Adipocyte (in vitro differentiated cells): ENCODE measurements at places on chromosomes 7 and 10.
A peak's percentile ranks its signal among the peaks of the same experiment; 100 is the strongest.

DNA sequence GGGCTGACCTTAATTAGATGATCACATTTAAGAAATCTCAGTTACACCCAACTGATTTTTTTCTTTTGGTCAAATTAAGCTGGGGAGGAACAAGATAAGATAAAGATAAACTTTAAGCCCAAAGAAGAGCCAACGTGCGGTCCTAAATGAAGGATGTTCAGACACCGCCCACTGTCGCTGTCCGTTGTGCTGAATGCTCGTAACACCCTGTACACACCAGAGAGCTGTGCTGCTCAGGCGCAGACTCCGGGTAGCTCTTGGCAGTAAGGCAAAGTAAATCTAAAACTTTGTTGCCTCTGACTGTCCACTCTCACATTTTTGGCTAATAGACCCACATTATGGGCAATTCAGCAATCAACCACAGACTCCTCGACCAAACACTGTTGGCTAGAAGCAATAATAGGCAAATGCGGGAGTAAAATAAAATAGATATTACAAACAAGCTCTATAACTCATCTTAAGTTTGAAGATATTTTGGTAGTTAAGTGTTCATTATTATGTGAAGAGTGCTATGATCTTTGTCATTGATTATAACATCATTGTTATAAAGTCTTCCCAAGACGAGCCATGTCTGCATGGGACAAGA, 57.1 kb downstream of the PLPP4 start:
- peak; percentile 42 for DNase-seq

- DNase-seq = no peak
Measured at GRCh38 chr7:7701527-7701926, 16.9 kb downstream of the RPA3 start.

DNA sequence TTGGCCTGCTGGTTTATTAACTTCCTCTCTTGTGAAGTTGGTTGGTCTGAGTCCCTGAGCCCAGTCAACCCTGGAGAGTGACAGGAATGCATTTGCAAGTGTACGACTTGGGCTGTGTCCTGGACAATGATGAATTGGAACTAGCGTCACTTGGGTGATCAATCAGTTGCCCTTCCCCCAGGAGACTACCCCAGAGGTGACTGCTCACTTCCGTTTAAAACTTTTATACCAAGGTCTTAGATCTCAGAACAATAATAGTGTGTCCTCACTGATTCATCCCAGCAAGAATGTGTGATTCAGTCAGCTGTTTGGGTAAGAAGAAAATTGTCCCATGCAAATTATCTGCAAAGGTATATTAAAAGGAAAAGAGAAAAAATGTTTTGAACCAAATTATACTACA, 102.9 kb upstream of the ARMC3 start:
- DNase-seq = peak; percentile 23

DNA sequence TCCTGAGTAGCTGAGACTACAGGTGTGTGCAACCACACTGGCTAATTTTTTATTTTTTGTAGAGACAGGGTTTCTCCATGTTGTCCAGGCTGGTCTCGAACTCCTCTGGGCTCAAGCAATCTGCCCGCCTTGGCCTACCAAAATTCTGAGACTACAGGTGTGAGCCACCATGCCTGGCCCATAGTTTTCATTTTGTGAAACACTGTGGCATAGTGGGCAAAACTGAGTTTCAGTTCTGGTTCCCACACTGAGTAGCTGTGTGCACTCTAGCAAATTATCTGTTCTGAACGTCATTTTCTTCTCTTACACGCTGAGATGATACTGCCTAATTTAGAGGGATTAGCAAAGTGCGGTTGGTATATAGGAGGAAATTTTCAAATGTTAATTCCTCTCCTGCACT, 13.5 kb downstream of the ATP5MK start:
- DNase-seq = no peak

GRCh38 chr10:16854623-16855022, 37.4 kb upstream of the RSU1 start:
- DNase-seq = no peak

GRCh38 chr7:132137681-132138080, 438.6 kb downstream of the PLXNA4 start:
- no peak for DNase-seq

GRCh38 chr7:33422825-33423645, 293.7 kb downstream of the BBS9 start:
- DNase-seq = no peak

DNA sequence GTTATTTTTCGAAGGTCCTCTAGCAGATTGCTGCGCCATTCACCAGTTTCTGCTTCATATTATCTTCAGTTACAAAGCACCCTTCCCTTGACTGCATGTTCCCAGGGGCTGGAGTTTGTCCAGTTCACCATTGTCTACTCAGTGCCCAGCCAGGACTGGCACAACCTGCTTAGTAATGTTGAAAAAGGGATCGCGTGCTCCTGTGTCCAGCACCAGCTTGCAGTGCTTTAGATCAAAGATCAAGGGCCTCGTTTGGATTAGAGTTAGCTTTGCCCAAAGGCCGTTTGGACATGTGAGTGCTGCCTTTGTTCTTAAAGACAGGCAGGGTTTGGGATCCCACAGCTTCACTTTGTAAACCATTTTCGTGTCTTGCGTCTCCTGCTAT, 867 bp downstream of the ATP6V0E2 start:
- DNase-seq = no peak

- peak; percentile 22 for DNase-seq
Measured at GRCh38 chr10:115945701-115946445, 327.1 kb downstream of the GFRA1 start.

GRCh38 chr7:64307254-64308015, 6.3 kb upstream of the ZNF736 start:
- peak; percentile 66 for DNase-seq

DNA sequence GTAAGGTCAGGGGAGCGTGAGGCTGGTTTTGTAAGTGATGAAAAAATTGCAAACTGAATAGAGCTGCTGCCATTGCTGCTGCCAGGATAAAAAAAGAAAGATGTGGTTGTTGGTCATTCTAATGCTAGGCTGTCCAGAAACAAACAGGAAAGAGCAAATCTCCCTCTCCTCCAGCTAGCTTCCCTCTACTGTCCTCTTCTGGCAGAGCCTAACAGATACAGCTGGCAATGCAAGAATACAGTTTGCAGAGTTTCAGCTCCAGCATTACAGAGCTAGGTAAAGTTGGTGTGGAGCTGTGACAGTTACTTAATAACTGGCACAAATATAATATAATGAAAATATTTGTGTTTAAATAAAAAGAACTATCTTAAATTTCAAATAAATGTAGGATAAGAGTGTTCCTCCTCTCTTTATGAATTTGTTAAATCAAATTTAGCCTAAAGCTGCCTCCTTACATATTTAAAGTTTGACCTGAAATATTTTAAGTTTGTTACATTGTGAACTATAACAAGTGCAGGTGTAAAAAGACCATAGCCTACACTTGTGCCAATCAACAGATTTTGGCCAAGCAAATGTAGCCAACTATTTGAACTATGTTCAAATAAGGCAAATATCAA, 407.7 kb downstream of the SH2D4B start:
- no peak for DNase-seq

DNA sequence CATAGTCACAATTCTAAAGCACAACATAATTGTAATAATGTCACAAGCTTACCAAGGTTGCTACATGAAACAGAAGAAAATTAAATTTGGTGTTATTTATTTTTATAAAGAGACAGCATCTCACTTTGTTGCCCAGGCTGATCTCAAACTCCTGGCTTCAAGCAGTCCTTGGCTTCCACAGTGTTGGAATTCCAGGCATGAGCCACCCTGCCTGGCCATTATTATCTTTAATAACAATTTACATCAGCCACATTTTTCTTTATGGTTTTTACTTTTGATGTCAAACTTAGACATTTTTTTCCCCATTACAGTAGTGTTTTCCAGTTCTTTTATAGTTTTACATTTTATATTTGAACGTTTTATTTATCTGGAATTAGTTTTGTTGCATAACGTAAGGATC, 46.7 kb downstream of the BMPR1A start:
- DNase-seq = peak; percentile 48

DNA sequence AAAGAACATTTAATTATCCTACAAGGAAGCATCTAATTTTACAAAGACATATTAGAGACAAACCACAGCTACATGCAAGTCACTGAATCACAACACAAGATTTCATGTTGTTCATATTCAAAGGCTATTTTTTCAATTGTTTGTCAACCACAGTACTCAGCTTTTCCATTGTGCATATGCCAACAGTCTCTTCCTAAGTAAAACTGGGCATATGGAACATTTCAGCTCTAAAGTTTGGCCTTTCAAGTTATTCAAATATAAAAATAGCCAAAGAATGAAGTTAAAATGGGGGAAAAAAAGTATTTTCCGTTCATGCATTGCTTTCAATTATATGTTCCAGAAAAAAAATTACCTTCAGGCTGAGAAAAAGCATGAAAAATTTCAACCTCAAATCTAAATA, 537.9 kb downstream of the PLXDC2 start:
- no peak for DNase-seq

- DNase-seq = no peak
Measured at GRCh38 chr7:150879345-150879744, 27.0 kb downstream of the AOC1 start.

DNA sequence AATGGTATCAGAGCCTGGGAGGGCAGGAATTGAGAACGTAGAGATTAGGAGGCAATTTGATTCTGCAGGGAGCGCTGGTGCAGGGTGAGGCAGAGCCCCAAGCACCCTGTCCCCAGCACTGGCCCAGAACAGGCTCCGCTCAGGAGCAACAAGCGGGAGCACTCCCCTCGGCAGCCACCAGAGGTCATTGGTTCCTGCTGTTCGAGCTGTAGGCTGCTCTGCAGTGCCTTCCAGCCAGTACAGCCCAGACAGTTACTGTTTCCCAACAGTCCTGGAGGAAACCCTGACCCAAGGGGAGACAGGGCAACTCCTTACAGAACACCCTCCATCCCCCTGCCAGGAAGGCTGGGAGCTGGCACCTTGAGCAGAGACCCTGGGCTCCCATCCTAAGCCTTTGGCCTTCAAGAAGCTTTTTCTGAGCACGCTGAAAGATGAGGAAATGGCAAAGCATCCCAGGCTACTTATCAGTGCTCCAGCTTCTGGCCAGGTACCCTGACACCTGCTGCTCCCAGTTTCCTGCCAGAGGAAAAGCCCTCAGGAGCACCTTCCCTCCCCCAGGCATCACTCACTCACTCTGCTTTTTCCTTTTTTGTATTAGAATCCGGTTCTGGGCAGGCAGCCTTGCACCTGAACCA, 71.2 kb upstream of the EFCAB10 start:
- DNase-seq = peak; percentile 92

DNA sequence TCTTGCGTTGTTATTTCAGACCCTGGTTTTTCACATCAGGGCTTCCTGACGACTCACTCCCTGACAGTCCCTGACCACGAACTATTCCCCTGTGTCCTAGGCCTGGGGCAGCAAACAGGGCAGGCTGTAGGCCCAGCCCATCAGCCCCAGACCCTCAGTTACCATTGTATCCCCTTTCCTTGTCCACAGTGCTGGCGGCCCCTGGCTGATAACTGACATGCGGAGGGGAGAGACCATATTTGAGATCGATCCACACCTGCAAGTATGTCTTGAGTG, 50.5 kb upstream of the TRIM8 start:
- no peak for DNase-seq

DNA sequence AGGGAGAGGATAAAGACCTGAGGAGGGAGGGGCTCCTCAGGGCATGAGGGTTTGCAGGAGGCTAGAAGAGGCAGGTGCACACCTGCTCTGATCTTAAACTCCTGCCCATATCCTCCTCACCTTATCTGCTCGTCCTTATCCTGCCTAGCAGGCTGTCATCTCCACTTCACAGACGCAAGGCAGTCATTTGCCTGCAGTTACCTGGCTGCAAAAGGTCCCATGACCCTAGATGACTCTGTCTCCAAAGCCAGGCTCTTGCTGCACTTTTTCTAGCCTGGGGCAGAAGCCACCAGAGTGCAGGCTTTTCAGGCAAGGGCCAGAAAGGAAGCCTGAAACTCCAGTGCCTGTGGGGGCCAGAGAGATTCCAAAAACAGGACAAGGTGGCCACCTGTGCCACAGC, 1.7 kb upstream of the ZNF853 start:
- no peak for DNase-seq

DNA sequence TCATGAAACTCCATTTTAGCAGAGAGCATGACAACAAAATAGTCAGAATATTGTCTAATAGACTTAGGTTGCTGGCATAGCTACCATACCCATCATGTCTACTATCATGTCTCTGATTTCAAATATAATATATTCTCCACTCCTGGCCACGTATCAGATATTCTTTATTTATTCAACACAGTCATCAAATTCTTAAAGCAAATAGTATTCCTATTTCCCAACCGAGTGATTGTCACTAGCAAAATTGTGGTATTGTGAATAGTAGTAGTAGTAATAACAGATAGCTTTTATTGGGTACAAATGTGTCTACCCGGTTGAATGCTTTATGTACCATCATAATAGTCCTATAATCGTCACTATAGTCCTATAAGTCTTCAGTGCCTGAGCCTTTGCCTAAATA, 918.6 kb downstream of the KCNMA1 start:
- no peak for DNase-seq

DNA sequence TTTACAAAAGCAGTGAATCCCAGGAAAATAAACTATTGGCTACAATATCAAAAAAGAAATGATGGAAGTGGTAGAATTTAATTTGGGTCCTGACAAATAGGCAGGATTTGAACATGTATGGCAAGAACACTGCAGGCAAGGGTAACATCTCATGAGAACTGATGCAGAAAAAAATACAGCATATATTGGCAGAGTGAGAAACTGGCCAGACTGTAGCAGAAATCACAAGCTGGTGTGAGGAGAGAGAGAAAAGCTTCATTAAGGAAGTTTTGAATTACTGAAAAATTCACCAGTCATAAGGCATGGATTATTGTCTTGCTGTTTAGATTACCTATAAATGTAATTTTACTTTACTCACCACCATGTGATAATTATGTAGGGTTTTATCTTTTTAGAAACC, 77.4 kb downstream of the ZEB1 start:
- no peak for DNase-seq

DNA sequence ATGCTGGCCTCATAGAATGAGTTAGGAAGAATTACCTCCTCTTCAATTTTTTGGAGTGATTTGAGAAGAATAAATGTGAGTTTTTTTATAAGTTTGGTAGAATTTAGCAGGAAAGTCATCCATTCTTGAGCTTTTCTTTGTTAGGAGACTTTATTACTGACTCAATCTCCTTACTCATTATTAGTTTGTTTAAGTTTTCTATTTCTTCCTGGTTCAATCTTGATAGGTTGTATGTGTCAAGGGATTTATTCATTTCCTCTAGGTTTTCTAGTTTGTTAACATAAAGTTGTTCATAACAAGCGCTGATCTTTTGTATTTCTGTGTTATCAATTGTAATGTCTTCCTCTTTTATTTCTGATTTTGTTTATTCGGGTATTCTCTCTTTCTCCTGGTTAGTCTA, 47.4 kb downstream of the BICC1 start:
- DNase-seq = no peak

DNA sequence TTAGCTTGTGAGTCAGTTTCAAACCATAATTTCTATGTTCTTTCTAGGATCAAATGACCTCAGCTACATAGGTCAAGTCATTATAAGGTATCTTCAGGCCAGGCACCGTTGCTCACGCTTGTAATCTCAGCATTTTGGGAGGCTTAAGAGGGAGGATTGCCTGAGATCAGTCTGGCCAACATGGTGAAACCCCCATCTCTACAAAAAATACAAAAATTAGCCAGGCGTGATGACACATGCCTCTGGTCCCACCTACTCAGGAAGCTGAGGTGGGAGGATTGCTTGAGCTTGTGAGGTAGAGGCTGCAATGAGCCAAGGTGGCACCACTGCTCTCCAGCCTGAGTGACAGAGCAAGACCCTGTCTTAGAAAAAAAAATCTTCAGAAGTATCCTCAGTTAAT, 362.3 kb downstream of the GATA3 start:
- DNase-seq = no peak
